ENCODE measurements at places on chromosomes 12 and 14.
A peak's percentile ranks its signal among the peaks of the same experiment; 100 is the strongest.

GRCh38 chr14:94581127-94581999 is at the start of gene SERPINA5:
SERPINA5 (plus strand) TSS chr14:94581426; CDS start chr14:94587363, 5,937 bp downstream.
- no peak for DNase-seq

GRCh38 chr12:11609045-11609444 is 40.4 kb upstream of the ETV6 start:
- no peak for DNase-seq

DNA sequence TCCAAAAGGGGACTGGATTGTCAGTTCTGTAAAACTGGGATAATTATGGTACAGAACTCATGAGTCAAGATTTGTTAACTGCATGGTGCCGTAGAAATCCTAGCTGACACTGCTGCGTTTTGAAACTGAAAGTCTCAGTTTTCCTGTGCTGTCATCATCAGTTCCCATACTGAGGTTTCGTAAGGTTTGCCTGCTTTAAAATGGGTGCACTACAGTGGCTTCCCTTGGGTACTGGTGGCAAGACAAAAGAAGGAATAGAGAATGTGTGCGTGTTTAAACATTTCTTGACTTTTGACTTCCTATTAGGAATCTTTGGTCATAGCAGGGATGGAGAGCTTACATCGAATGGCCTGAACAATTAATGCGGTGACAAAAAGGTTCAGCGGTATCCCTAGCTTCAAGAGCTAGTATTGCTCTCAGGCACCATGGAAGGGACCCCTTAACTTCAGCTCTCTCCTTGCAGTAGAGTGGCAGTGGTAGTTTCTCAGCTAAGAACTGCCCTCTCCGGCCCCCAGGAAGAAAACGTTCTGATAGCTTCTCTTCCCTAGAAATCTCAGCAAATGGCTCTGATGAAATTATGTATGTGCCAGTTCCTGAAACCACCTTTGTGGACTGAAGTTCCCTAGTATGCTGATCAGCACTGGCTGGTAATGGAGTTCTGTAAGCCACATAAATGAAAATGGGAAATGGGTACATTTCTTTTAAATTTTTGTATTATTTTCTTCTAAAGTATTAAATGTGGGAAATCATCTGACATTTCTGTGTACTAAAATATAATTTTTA is 28.9 kb downstream of the ANO6 start:
- DNase-seq: no peak

DNA sequence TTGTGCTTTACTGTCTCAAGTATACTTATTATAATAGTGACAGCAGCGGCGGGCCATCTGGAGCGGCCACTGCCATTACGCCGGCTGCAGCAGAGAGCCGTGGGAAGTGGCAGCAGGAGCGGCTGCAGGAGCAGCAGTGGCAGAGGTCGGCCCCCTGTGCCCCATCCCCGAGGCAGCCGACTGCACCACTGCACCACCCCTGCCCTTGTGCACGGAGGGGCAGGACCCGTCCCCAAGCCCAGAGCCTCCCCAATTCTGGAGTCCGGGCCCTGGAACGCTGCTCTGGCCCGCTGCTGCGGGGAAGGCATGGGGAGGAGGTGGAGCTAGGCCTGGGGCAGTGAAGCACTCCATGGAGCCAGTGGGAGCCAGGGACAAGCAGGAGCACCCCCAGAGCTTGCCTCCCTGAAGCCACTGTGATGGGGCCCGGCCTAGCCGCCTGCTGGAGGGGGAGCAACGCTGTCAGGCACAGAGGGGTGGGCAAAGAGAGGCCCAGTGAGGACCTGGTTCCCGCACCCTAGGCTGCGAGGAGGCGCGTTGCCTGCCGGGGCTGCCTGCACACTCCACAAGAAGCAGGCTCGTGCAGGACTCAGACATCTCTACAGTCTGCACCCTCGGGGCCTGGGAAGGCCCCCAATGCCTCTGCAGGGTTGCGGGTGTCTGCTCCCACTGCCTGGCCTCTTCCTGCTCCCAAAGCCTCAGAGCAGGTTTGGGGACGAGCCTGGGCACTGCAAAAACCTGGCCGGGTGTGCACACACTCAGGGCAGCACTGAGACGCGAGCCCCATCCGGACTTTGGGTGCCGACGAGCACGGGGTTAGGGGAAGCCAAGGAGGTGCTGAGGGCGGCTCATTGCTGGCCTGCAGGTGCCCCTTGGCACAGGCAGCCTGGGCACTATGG is 74.2 kb upstream of the RASSF8 start:
- DNase-seq: no peak

GRCh38 chr14:21822109-21822508 is 148.5 kb upstream of the OR4E1 start:
- no peak for DNase-seq

DNA sequence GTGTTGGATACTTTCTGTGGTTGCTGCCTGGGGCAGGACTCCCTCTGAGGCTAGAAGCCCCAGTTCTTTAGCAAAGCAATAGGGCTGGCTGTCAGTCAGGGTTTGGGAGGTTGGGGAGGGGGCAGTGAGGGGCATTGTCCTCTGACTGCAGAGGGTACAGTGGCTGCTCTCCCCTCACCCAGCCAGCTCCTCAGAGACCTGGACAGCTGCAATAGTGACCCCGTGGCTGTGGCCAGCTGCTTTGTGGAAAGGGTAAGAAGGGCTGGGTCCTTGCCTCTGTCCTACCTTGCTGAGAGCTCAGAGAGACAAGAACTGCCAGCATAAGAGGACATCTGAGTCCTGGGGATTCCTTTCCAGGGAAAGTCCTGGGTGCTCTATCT is 25.8 kb downstream of the PLEKHG3 start:
- DNase-seq: no peak

- DNase-seq: no peak
Measured at GRCh38 chr12:51592034-51592705, 1.1 kb downstream of the SCN8A start.

- no peak for DNase-seq
Measured at GRCh38 chr12:68865399-68866164, 57.6 kb downstream of the MDM2 start.

DNA sequence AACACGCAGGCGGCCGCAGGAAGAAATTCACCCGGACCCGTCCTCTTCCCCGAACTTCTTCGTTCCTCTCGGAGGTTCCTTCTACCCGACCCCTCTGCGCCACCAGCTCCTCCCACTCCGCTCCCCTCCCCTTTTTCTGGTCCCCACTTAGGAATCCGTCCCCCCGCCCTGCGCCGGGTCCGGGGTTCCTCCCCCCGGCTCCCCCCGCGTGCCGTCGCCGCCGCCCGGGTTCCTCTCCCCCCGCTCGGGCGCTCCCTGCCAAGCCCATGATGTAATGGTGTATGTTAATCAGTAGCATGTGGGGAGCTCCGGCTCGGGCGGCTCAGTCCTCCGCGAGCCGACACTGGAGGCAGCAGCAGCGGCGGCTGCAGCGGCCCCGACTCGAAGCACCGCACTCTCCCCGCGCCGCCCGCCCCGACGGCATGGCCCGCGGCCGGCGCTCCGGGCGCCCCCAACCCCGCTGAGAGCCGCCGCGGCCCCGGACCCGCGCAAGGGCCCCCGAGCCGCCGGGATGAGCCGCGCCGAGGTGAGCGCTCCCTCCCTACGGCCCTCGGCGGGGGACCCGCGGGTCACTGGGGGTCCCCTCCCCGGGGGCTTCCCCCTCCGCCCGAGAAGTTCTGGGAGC is 1.0 kb upstream of the SAMD4A start:
- DNase-seq: peak; percentile 62

DNA sequence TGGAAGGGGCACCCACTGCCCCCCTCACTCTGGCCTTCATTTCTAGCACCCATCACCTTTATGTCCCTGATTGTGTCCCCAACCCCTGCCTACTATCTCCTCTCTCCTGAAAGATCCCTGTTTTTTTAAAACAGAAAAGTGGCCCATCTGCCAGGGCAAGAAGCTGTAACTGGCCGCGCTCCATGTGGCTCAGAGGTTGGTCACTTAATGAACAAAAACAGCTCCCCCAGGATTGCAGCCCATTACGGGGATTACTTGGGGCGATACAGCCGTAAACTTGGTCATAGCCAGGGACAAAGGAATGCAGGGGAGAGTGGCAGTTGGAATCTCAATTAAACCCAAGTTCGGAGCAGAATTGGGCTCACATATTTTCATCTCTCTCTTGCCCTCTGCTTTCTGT is 34.8 kb upstream of the VSX2 start:
- DNase-seq: no peak

DNA sequence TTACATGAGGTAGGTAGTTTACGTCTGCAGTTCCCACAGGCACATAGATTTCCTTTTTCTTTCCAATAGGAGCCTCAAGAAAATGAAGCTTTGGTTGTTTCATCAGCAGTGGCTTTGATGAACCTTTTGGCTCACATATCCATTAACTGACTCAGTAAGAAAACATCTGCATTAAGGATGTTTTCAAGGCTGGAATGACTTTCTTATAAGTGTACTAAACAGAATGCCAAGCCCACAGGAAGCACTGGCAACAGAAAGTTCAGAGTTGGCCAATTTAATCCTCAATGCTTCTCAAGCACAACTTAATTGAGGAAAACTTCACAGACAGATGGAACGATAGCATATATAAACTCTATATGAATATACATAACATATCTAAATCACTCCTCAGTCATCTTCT is 63.5 kb downstream of the ST8SIA1 start:
- no peak for DNase-seq

GRCh38 chr12:25788707-25789442 is 169.6 kb upstream of the RASSF8 start:
- no peak for DNase-seq

- DNase-seq: peak; percentile 7
Measured at GRCh38 chr14:70029296-70030132, 150.3 kb downstream of the SMOC1 start.

DNA sequence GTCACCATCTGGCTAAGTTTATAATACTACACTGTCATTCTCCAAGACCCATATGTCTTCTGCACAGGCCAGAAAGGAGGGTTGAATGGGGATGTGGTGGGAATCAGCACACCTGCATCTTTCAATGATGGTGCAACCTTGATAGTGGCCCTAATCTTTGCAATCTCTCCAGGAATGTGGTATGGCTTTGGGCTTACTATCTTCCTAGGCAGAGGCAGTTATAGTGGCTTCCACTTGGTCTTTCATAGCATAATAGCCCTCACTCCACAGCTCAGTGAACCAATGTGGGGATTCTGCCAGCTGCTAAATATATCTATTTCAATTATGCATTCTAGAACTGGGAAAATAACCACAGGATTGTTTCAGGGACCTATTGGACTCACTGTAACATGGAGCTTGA is 61.8 kb upstream of the ATP2B1 start:
- DNase-seq: no peak

DNA sequence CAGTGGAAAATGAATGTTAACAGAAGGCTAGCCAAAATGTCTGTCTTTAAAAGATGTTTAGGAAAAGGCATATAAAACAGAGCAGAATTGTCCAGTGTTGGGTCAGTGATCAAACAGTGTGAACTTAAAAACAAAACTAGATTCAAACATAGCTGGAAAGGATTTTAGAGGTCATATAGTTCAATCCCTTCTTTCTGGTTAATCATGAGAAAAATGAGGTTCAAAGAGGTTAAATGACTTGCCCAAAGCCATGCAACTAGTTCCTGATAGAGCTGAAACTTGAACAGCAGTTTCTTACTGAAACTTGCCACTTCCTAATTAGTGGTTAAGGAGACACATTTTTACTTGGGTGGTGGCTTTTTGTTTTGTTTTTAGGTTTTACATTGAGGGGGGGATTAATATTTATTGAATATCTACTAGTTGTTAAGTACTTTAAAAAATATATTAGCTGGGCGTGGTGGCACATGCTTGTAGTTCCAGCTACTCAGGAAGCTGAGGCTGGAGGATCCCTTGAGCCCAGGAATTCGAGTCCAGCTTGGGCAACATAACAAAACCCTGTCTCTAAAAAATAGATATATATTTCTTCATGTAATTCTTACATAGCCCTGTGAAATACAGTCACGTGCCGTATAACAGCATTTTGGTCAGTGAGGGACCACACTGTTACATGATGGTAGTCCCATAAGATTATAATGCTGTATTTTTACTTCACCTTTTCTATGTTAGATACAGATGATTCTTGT is 20.4 kb downstream of the ACVR1B start:
- no peak for DNase-seq

GRCh38 chr12:53743266-53744129 is 8.3 kb downstream of the CISTR start:
- DNase-seq: peak; percentile 70

DNA sequence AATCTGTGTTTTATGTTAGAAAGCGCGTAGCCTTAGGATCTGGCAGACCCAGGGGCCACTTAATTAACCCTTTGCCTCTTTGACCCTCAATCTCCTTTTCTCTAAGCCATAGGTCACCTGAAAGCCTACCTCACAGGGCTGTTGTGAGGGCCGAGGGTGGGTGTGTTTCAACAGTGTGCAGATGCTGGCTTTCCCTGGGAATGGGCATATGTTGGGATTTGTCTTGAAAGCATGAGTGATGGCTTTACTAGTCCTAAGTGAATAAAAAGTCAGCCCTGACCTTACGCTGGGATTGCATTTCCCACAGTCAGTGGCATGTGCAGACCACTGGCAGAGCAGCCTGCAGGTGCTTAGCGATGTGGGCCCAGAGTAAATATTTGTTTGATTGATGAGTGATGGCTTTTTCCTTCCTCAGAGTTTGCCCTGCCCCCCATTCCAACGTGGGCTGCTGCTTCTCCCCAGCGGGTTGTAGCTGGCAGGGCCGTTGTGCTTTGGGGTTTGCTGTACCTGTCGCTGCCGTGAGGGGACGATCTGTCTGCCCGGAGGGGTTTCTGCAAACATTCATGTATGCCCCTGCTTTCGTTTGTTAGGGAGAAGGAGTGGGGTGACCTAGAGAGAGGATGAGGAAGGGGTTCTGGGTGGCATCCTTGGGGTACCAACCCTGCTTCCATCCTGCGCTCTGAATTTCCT is 31.5 kb downstream of the MEG3 start:
- DNase-seq: peak; percentile 25

DNA sequence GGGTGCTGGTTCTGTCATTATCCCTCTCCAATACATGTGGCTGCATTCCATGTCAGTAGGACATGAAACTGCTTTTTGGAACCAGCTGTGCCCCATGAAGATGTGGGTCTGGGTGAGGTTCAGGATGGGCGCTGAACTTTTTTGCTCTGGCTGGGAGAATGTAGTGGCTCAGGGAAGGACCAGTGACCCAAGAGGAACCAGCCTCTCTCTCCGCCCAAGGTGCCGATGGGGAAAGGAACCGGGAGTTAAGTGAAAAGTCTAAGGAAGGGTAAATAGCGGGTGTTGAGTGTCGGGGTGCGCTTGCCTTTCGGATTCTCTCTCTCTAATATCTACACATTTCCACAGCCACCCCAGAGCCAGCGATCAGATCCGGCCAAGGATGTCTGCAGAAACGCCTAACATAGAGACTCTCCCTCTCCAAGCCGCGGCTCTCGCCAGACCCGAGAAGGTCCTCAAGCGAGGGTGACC is 7.8 kb downstream of the ARHGEF25 start:
- no peak for DNase-seq

DNA sequence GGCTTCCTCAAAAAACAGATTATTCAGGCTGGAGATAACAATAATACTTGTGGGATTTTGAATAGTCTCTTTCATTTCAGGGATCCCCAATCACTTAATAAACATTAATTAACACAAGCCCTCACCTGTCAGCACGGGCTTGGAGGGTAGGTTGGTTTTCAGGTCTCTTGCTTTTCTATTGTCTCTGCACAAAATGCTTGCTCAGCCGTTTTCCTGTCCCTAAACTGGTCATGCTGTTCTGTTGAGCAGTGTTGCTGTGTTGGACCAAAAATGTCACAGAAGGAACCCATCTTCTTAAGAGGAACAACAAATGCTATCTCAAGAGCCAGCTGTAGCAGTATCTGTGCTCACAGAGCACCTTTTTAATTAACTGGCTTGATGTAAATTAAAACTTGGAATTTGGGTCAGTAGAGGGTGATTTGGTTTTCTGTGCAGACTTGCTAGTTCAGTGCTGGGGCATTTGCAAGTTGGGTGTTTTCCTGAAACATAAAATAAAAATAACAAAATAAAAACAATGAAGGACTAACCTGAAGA is 231.8 kb upstream of the CRY1 start:
- no peak for DNase-seq
